SK-N-MC (cell line): ENCODE measurements at places on chromosomes 3 and 15.

- DNase-seq: no peak
Measured at GRCh38 chr3:64494526-64494925, 193.3 kb downstream of the ADAMTS9 start.

DNA sequence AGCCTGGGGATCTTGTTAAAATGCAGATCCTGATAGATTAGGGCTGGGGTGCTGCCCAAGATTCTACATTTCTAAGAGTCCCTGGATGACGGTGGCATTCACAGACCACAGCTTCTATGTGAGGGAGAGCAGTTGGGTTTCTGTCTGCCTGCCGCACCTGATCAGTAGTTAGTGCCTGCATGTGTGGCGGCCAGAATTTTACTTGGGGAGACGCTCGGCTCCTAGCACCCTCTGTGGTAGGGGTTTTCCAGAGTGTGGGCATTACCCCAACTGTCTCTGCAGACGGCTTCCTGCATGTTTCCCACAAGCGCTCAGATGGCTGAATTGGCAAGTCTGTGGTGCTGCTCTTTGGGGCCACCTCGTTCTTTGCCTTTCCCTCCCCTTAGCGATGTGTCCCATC, 8.3 kb downstream of the GHRL start:
- DNase-seq: no peak

DNA sequence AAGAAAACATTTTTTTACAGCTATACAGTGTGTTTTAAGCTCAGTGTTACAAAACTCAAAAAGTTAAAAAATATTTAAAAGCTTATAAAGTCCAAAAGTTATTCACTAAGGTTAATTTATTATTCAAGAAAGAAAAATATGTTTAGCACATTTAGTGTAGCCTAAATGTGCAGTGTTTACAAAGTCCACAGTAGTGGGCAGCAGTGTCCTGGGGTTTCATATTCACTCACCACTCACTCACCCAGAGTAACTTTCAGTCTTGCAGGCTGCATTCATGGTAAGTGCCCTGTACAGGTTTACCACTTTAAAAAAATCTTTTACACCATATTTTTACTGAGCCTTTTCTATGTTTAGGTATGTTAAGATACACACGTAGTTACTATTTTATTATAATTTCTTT, 300.2 kb upstream of the TRIM42 start:
- no peak for DNase-seq

GRCh38 chr3:89113344-89113743, 5.9 kb downstream of the EPHA3 start:
- DNase-seq: no peak

- DNase-seq: peak; percentile 52
Measured at GRCh38 chr3:107988460-107989175, 102.2 kb downstream of the CD47 start.

GRCh38 chr15:60660290-60661051, 181.5 kb upstream of the ICE2 start:
- DNase-seq: no peak

DNA sequence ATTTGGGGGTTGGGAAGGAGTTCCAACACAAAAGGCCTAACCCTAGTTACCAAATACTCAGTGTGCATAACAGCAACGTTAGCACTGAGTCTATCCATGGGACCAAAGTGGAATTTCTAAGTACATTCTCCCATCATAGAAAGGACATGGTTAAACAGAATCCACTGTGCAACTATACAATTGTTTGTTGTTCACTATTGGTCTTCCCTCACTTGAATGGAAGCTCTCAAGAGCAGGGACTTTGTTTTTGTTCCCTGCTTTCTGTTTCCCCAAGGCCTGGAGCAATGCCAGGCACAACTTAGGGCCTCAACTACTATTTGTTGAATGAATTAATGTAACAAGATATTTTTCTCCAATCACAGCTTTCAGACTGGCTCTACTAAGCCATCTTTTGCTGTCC, 25.6 kb downstream of the COL8A1 start:
- no peak for DNase-seq

GRCh38 chr3:86257955-86258641, 732.9 kb downstream of the VGLL3 start:
- DNase-seq: no peak

DNA sequence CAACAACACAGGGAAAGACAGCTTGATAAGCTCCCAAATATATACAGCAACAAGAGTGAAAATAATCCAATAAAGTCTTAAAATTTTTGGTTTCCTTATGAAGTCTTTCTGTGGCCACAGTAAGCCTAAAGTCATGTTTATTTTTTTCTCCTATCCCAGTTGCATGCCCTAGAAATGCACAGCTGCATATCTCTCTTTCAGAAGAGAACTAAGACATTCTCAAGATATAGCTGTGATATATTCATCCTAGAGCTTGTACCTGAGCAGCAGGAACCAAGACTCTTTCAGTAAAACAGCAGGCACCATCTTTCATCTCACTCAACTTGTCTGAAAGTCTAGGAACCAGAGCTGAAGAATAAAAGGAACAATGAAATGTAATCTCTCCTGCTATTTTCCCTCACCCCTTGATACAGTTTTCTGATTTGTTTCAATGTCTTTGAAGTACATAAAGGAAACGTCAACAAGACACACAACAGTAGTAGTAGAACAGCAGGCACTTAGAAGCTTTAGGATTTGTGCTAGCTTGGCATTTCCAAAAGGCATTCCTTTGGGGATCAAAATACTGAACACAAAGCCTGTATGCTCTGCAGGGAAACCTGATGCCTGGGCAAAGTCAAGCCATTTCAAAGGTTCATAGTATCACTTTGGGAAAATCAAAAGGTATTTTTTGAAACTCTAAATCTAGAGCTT, 536.8 kb downstream of the PYDC2 start:
- DNase-seq: no peak

GRCh38 chr3:150798122-150798618, 35.2 kb upstream of the SIAH2 start:
- DNase-seq: no peak

DNA sequence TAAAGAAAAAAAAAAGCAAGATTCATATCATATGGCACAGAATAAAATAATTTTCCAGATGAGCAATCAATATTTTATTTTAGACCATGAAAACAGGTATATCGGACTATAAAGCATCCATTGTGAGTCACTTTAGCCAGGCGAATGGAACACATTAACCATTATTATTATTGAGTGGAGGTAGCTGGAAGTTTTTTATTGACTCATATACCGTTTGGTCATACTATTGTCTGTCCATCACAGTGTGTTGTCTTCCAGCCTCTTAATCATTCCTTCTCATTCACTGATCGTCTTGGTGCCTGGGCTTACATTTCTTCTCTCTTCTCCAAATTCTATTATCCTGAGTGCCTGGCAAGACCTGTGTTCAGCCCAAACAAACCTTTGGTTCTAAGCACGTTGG, 634.8 kb downstream of the MECOM start:
- DNase-seq: no peak

- DNase-seq: no peak
Measured at GRCh38 chr15:98853617-98854420, 153.8 kb downstream of the PGPEP1L start.

- no peak for DNase-seq
Measured at GRCh38 chr3:14883226-14883625, 64.2 kb upstream of the NR2C2 start.

- DNase-seq: no peak
Measured at GRCh38 chr3:158098834-158099424, 7.3 kb downstream of the SHOX2 start.

GRCh38 chr3:114221165-114221880, 16.1 kb downstream of the ZNF80 start:
- no peak for DNase-seq

- DNase-seq: no peak
Measured at GRCh38 chr15:69751566-69751965, 298.9 kb downstream of the RPLP1 start.

GRCh38 chr3:180523040-180523439, 78.9 kb upstream of the TTC14 start:
- DNase-seq: no peak

DNA sequence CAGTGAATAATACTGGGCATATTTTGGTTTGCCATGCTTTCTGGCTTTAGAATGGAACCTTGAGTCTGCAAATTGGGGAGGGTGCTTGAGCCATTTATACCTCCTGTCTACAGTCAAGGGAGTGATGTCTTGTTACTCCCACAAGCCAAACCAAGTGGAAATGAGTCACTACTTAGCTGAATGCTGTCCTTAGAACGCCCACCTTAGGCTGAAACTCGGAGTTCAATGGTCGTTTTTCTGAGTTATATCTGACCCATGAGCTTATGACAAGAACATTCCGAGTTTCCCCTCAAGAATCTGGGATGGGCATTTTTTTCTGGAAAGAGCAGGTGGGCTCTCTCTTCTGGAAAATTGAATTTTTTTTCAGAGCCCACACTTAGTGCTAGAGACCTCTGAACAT, 17.4 kb upstream of the CLDN18 start:
- no peak for DNase-seq

GRCh38 chr3:132432639-132433038, 15.3 kb downstream of the DNAJC13 start:
- no peak for DNase-seq

DNA sequence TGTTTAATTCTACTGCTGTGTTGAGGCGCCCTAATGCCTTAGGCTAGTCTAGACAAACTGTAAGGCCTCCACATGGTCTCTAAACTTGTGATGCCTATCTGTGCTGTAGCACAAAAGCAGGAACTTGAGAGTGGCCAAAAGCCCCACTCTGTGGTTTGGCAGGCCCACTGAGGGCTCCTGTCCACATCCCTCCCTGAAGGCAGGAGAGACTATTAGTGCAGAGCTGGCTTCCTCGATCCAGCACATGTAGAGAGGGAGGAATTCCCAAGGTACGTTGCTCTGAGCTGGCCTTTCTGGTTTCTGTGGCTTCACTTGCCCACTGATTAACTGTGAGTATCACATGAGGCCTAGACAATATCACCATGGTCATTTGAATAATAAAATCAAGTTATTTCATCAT, 90.6 kb downstream of the POLR2M start:
- DNase-seq: no peak

DNA sequence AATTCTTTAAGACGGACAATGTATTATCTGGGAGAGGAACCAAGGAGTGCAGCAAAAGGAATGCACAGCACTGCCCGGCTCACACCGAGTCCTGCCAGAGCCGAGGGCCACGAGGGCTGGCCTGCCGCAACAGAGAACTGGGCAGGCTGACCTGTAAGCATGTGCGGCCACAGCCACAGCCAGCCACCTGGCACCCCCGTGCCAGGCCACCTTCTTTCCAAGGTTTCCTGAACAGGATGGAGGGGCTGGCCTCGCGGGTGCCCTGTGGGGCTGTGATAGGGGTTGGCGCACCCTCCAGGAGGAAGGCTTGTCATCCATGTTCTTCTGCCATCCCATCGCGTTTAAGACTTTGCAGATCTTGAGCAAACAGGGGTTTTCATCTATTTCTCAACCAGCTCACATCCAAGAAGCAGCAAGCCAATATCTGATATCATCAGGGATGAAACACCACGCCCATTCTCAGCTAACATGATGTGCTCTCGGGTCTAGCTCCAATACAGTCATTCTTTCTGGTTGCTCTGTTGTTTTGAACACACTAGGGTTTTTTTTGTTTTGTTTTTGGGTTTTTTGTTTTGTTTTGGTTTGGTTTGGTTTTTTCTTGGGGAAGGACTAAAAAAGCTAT, 10.2 kb downstream of the CA12 start:
- no peak for DNase-seq

DNA sequence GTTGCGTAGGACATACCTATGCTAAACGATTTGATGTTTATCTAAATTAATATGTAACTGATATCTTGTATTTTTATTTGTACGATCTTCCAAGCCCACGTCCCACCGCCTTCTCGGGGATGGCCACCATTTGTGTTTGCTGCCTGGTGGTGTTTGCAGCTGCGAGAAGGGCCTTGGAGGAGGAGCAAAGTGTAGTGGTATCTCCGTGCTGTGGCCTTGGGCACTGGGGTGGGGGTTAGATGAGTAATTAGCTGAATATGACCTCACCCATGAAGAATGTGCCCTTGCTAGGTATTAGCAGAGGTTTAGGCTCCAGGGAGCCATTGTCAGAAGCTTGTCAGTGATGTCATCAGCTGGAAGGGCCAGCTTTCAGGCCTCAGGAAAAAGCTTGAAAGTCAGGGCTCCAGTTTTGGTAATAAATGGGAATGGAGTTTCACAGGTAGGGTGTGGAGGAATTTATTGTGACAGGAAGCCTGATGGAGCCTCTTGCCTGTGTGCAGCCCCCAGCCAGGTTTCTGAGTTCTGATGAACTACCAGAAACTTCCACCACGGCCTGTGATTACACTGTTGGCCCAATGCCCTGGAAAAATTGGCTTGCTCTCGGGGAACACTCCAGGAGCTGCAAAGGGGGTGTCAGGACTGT, 41.0 kb downstream of the FLNB start:
- no peak for DNase-seq

GRCh38 chr15:86912661-86913060, 833.0 kb downstream of the AGBL1 start:
- no peak for DNase-seq

GRCh38 chr3:114571363-114571762, 277.5 kb downstream of the TIGIT start:
- DNase-seq: no peak

- no peak for DNase-seq
Measured at GRCh38 chr3:124761935-124762660, 31.8 kb downstream of the UMPS start.

DNA sequence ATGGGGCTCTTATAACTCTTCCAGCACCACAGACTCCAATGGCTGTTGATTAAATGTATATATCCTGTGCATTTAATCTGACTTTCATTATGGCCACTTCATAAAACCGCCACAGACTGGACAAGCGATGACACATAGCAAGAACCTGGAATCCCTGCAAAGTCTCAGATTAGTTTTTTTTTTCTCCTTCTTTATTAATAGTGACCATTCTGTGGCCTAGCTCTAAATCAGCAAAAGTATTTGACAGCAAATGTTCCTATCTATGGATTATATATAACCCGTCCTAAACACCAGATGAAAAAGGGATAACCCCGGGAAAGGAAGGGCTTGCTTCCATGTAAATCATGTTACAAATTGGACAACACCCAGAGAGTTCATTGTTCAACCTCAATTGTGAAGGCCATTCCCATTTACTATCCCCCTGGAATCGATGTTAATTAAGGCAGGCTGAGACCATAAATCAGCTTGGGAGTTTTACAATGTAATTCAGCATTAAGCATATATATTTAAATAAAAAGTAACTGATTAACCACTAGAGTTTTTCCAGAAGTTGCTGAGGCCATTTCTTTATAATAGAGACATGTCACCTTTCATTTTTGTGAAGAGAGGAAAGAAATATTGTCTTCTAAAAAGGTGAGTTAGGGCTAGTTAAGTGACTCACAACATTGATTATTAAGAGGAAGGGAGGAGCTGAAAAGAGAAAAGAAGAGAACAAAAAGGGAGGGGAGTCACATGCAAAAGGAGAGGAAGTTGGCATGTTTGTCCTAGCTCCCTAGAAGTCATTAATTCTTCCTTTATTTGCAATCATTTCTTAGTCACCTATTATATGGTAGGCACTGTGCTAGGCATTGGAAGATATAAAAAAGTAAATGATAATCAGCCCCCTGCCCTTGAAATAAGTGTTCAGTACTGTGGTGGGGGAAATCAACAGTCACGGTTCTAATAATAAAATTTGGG, 26.2 kb downstream of the ALDH1A2 start:
- no peak for DNase-seq
